ENCODE measurements at places on chromosomes 1 and 21. TPM values are rescaled to one million over a fixed set of nuclear protein-coding genes. Genes with fewer than 3 reads are reported as not detected.

FABP3 gene
- 0.33 TPM for total RNA-seq

ARID4B gene
- 20.5 TPM for total RNA-seq

TXNIP gene
- total RNA-seq, result 355 TPM

LSM10 gene
- total RNA-seq, result 34.3 TPM

TCHHL1 gene
- total RNA-seq, result not detected

SHISAL2A gene
- total RNA-seq, result under 0.01 TPM

HTR1D gene
- total RNA-seq, result 0.33 TPM

SCAF4 gene
- total RNA-seq, result 34.8 TPM

SERINC2 gene
- total RNA-seq, result 583 TPM

NOS1AP gene
- 1.2 TPM for total RNA-seq

SPRR2G gene
- not detected for total RNA-seq

BRINP3 gene
- not detected for total RNA-seq

SETD4 gene
- 29.5 TPM for total RNA-seq

RHOU gene
- 0.40 TPM for total RNA-seq

USP16 gene
- 17.3 TPM for total RNA-seq

CD48 gene
- total RNA-seq, result not detected

GCLM gene
- total RNA-seq, result 129 TPM

PCP4L1 gene
- 0.42 TPM for total RNA-seq

CCDC185 gene
- total RNA-seq, result not detected

SMIM1 gene
- total RNA-seq, result 2.1 TPM

RGSL1 gene
- total RNA-seq, result not detected

TOMM40L gene
- total RNA-seq, result 13.8 TPM

PPIAL4G gene
- not detected for total RNA-seq

MSH4 gene
- total RNA-seq, result 0.17 TPM

MUL1 gene
- 46.6 TPM for total RNA-seq

EVA1C gene
- 28.4 TPM for total RNA-seq

ADGRL2 gene
- total RNA-seq, result 43.7 TPM

ARTN gene
- total RNA-seq, result 105 TPM

SHE gene
- total RNA-seq, result 0.33 TPM

FAM72B gene
- 5.1 TPM for total RNA-seq

SEC16B gene
- not detected for total RNA-seq

GUCA2A gene
- total RNA-seq, result not detected

DDX59 gene
- 8.7 TPM for total RNA-seq

LCE2A gene
- total RNA-seq, result not detected

NBPF4 gene
- not detected for total RNA-seq

NR5A2 gene
- total RNA-seq, result not detected

PDC gene
- total RNA-seq, result not detected

ANGPTL3 gene
- not detected for total RNA-seq

RBP7 gene
- not detected for total RNA-seq

SSU72 gene
- total RNA-seq, result 77.5 TPM
